ENCODE measurements at places on chromosomes 6 and 20. TPM values are rescaled to one million over a fixed set of nuclear protein-coding genes. Genes with fewer than 3 reads are reported as not detected.

DNA sequence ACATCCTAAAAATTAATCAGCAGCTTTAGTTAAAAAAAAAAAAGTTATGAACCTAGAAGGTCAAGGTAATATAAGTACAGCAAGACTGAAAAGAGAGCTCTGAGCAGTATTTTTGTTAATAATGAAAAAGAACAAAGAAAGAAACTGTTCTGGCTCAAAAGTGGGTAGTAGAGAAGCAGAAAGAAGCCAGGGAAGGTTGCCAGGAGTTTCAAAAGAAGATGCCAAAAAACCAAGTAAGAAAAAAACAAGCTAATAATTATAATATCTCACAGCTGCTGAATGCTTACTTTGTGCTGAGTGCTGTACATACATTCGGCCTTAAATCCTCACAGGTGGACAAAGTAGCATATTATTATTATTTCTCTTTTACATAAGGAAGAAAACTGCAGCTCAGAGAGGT is 31.9 kb downstream of the NRSN1 start:
- no peak for DNase-seq

ANGPT4 gene
- not detected for total RNA-seq

DYNLT1 gene
- total RNA-seq, result 144 TPM

IL17A gene
- total RNA-seq, result not detected

Data from HepG2 (cell line).